Nucleus accumbens (tissue), 56 donors: ENCODE measurements at places on chromosomes 3 and 15.

GRCh38 chr15:45534821-45535220 is 12.3 kb upstream of the SLC30A4 start:
- no peak for DNase-seq

DNA sequence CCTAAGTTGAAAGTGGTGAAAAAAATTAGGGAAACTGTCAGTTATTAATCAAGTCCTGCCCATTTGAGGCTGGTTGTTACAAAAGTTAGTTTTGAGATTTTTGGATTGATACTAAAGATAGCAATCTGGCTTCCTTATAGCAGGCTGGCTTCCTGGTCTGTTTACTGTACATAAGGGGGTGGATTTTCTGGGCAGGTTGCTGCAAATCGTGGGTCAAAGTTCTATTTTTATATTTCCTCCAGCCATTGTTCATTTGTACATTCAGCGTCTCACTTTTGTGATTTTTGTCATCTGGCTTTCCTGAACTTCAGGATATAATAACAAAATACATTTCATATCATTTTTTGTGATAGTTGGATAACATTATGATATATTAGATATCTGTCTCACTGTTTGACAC is 49.5 kb downstream of the CLDN1 start:
- no peak for DNase-seq

DNA sequence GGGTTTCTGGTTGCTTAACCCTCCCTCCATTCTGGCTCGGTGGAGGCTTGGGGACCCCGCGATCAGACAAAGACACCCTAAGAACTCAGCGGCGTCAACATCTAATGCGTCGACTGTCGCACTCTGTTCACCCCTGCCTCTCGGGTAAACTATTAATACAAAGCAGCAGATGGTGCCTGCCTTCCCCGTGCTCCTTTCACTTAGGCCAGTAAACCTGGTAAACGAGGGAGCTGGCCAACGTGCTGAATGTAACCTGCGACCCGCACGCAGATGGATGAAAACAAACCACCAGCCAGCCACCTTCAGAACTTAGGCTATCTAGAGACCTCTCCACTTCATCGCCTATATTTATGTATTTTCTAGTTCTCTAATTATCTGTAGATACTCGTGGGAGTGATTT is 848 bp upstream of the CADPS start:
- no peak for DNase-seq

DNA sequence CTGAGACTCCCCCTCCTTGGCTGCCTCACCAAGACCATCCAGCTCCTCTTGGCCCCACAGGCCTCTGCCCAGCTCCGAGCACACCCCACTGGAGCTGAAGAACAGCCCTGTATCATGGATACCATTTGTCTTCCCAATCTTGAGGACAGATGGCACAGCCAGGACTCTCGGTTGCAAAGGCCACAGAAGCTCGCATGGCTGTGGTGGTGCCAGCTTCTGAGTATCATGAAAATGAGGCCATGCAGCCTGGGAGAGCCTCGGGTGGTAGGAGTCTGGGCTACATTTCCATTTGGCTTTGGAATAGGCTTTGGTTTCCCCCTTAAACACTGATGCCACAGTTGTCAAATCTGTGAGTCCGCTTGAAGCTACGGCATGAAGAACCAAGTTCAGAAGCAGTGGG is 106.6 kb downstream of the SEMA5B start:
- no peak for DNase-seq

DNA sequence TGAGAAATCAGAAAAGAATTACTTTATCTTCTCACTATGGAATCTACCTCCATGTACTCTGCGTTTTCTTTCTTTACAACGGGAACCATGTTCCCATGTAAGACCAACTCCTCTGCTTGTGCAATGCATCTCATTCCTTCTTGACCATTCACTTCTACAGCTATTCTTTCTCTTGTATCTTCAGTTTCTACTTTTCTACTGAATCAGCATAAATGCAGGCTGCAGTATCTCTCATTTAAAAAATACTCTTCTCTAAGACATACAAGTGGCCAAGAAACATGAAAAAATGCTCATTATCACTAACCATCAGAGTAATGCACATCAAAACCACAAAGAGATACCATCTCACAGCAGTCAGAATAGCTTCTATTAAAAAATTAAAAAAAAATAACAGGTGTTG is 74.1 kb upstream of the NANOGP8 start:
- no peak for DNase-seq

- DNase-seq, result no peak
These were observed 11.3 kb upstream of the RBSN start for GRCh38 chr3:15110206-15110605.

DNA sequence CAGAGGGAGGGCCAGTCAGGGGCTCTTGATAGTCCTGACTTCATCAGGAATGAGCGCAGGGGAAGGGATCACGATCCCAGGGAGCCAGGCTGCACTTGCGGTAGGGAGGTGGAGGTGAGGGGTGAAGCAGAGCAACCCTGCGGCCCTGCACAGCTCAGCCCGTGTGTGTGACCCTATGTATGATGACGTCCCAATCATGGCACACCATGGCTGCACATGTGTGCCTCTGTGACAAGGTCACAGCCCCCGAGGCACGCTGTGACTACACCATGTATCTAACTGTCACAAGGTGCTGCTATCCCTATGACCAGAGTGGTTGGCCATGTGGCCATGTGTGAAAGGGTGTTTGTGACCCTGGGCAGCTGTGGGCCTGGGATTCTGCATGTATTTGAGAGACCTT is 13.3 kb upstream of the ALAS1 start:
- DNase-seq, result no peak

DNA sequence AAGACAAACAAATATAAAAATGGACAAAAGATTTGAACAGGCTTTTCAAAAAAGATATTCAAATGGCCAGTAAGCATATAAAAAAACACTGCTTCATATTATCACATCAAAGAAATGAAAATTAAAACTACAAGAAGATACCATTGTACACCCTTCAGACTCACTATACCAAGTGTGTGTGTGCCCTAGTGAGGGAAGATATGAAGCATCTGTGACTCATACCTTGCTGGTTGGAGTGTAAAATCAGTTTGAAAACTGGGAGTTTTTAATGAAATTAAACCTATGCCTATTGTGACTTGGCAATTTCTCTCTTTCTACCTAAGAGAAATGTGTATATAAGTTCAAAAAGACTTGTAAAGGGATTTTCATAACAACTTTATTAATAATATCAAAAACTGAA is 23.5 kb upstream of the SLC15A2 start:
- no peak for DNase-seq

DNA sequence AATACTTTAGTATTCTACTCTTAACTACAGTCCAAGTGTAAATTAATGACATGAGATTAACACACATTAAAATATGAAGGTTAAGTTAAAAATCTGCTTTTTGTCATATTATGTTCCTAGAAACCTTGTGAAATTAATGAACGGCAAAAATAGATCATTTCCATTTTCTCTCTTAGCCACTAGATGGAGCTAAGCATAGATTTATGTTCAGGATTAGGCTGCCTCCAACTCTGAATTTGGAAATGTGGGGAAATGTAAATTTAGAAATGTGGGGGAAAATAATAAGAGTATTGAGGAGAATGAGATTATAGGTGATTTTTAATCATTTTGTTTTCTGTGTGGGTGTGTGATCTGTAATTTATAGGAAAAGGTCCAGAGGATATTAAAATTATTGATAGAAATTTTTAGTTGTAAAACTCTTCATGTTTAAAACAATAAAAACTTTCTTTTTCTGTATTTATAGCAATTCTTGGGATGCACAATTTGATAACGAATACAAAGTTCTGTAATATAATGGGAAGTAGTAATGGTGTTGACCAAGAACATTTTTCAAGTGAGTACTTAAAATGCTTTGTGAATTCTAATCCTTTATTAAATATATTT is 59.2 kb downstream of the TMOD3 start:
- DNase-seq, result no peak

DNA sequence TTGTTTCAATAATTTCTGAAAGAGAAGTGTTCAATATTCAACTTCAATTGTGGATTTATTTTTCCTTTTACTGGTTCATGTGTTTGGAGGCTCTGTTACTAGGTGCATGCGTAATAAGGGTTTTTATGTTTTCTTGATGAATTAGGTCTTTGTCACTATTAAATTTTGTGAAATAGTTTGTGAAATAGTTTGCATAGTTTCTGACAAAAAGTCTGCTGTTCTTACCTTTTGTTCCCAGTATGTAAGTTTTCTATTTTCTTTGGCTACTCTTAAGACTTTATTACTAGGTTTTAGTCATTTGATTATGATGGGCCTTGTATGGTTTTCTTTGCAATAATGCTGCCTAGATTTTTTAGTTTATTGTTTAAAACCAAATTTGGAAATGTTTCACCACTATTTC is 38.0 kb downstream of the MEF2A start:
- DNase-seq, result no peak

- DNase-seq, result no peak
These were observed 568 bp upstream of the NCBP2 start for GRCh38 chr3:196942915-196943277.

DNA sequence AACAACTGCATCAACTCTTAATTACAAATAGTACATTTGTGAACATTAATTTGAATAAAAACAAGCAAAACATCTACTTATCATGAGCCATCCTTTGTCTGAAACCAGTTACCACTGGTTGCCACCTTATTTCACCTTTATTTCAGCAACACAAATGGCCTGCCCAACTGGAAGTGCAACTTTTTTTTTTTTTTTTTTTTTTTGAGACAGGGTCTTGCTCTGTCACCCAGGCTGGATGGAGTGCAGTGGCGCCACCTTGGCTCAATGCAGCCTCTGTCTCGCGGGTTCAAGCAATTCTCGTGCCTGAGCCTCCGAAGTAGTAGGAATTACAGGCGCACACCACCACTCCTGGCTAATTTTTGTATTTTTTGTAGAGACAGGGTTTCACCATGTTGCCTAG is 13.1 kb downstream of the WDR82 start:
- DNase-seq, result no peak

- DNase-seq, result no peak
These were observed 9.3 kb downstream of the GXYLT2 start for GRCh38 chr3:72896996-72897757.

- DNase-seq, result no peak
These were observed 219.5 kb upstream of the CBLB start for GRCh38 chr3:106088304-106088703.

- no peak for DNase-seq
These were observed 23.1 kb upstream of the LEKR1 start for GRCh38 chr3:156802821-156803606.

- DNase-seq, result no peak
These were observed 97.0 kb upstream of the NMNAT3 start for GRCh38 chr3:139774560-139775302.
